ENCODE measurements at places on chromosomes 5 and 9.

GRCh38 chr5:149452007-149452664 lies 73.0 kb upstream of the IL17B start:
- DNase-seq: no peak

GRCh38 chr9:126475933-126476555 lies 137.7 kb upstream of the LMX1B start:
- DNase-seq: no peak

DNA sequence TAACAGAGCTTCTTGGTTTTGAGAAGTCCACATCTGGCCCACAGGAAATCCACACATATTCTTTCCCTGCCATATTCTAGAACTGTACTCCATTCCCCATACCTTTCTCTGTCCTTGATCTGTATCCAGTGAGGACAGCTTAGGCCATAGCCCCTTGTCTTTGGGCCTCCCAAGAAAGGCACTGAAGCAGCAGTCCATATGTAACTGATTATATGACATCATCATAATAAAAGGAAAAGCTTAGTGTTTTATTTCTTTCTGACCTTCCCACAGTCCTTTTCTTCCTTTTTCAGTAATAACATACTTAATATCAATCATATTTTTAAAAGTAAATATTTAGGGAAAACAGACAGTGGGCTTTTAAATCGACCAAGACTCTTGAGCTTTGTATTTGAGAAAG lies 222.0 kb downstream of the EDIL3 start:
- DNase-seq: no peak

GRCh38 chr5:143110591-143110990 lies 292.9 kb downstream of the NR3C1 start:
- no peak for DNase-seq

DNA sequence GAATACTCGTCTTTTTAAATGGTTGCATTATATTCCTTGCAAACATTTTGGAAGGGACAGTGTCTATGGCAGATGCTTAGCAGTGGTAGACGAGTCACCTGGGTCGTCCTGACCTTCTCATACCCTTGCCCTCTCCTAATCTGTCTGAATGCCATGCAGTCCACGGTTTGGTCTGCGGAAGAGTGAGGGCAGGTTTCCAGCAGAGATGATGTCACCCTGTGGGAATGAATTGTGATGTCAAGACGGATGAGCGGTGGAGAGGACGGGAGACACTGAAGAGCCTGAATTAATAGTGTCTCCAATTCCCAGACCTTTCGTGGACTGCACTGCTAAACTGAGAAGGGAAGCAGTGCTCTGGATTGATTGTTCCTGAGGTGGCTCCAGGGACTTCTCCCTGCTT lies 329.0 kb upstream of the PANK3 start:
- no peak for DNase-seq

DNA sequence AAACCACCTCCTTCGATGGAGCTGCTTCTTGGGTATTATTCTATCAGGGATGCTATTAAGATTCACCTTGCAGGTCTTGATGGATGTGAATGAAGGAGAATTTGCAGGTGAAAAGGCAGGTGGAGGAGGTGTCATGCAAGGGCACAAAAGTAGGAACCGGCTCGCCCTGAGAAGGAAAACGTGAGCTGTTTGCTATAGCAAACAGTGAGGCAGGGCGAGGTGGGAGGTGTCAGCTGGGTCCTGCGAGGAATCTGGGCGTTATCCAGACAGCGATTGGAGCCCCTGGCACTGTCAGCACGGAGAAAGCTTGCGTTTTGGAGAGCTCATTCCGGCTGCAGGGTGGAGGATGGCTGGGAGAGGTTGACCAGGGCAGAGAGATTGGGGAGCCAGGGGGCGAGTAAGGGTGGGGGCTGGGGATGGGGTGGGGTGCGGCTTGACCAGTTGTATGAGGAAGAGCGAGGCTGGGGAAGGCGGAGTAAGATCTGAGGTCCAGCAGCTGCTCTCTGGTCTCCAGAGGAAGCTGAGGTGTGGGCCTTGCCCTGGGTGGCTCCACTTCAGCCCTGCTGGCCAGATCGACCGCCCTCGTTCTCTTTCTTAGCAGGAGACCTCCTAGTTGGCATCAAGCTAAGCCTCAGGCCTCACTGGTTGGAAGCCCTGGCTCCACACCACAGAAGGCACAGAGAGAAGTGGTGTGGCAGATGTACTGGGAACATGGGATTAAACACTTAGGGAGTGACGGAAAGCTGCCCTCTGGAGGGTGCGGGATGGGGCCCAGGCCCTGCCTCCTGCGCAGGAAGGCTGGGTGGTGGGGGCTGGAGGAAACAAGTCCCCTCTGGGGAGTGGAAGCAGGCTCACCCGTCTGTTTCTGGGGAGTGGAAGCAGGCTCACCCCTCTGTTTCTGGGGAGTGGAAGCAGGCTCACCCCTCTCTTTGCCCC lies 54.7 kb upstream of the NEURL1B start:
- no peak for DNase-seq

GRCh38 chr5:72224946-72225463 lies 95.0 kb downstream of the MRPS27 start:
- DNase-seq: no peak

DNA sequence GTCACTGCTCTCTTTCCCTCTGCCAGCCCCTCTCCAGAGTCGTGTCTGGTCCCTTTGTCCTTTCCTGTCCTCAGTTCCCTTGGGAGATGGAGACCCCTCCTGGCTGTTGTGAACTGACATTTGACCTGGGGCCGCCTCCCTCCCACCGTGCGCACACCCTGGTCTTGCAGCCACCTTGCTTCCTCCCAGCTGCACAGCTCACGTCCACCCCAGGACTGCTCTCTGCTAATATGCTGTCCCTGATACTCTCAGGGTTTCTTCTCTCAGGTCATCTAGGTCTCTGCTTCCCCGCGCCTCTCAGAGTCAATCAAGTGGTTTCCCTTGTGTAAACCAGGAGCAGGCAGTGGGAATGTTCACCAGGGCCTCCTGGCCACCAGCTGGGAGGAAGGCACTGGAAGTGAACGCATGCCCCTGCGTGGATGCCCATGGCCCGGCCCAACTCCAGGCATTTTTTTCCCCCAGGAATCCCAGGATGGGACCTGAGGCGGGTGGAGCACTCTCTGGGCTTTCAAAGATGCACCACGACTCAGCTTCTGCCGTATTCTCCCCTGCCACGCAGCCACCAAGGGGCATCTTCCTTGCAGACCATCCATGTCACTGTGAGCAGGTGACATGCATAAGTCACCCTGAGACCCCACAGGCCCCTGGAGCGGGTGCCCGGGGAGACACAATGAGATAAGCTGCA lies 142.4 kb downstream of the OLFM1 start:
- no peak for DNase-seq

- no peak for DNase-seq
These were observed 59.1 kb downstream of the BOD1 start for GRCh38 chr5:173557123-173557903.

- no peak for DNase-seq
These were observed 61.0 kb upstream of the SMIM23 start for GRCh38 chr5:171724468-171725204.

- DNase-seq: no peak
These were observed 7.1 kb downstream of the FNIP1 start for GRCh38 chr5:131789765-131790164.

DNA sequence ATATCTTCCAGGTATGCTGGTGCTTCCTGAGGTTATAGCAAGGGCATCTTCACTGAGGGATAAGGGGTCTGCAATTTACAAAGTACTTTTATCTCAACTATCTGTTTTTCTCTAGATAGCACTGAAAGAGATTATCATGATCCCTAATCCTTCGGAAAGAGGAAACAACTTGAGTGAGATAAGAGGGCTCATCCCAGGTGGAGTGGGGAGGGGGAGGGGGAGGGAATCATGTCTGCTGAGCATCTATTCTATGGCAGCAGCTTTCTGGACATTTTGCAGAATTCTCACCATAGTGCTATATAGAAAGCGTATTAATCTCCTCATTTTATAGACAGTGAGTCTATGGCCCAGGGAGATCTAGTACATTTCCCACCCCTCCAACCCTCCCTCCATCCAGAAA lies 5.9 kb downstream of the TNFSF15 start:
- DNase-seq: no peak

- DNase-seq: no peak
These were observed 94.1 kb downstream of the SUSD1 start for GRCh38 chr9:112080831-112081542.

DNA sequence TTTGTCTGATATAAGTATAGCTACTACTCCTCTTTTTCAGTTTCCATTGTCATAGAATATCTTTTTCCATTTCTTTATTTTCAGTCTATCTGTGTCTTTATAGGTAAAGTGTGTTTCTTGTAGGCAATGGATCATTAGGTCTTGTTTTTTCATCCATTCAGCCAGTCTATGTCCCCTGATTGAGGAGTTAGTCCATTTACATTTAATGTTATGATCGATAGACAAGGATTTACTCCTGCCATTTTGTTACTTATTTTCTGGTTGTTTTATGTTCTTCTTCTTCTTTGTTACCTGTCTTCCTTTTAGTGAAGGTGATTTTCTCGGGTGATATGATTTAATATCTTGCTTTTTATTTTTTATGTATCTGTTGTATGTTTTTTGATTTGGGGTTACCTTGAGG lies 169.0 kb downstream of the BARX1 start:
- DNase-seq: no peak

DNA sequence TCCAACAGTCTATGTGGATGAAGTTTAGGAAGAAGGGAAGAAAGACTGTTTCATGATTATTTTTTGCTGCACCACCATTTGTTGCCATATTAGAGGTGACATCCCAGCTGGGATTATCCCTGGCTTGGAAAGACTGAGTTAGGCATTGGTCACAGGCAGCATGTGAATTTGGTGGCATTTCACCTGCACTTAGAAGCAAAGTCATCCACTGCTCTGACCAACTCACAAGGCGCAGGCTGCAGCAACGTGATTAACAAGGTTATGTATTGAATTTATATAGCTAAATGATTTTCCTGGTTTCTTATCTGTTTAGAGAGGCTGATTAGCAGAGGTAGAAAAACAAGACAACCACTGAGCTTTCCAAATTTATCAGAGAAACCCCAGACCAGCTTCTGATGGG lies 2.7 kb downstream of the FYB1 start:
- DNase-seq: no peak

DNA sequence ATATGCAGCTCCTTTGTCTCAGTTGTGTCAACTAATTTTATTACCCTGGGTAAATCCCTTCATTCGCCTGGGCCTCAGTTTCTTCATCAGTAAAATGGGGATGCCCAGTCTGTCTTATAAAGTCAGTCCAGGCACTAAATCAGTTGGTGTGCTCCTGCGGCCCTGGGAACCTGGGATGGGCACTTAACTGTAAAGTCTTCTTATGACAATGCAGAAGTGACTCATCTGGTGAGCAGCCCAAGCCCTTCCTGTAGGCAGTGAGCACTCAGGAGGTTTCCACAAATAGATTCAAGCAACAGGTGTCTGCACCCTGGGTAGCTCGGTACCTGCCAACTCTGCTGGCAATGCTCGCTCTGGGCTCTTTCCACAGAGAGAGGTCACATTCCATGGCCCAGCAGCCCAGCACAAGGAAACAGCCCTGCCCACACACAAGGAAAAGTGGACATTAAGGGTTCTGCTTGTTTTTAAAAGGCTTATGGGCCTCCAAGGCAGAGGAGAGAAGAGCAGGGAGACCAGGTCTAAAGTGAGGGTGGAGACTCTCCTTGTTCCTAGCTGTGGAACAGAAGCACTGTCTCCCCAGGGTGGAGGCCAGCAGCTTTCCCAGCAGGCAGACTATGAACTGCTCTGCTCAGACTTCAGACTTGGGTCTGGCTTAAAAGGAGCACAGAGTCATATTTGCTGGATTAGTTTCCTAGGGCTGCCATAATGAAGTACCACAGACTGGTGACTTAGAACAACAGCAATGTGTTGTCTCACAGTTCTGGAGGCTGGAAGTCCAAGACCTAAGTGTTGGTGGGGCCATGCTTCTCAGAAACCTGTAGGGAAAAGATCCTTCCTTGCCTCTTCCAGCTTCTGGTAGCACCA lies 89.7 kb upstream of the ADRA1B start:
- DNase-seq: no peak

GRCh38 chr9:127083138-127083980 lies 39.1 kb downstream of the ANGPTL2 start:
- no peak for DNase-seq

- DNase-seq: no peak
These were observed 45.9 kb downstream of the BOD1 start for GRCh38 chr5:173570321-173571090.

GRCh38 chr9:114423181-114423580 lies 35.4 kb upstream of the AKNA start:
- DNase-seq: no peak

DNA sequence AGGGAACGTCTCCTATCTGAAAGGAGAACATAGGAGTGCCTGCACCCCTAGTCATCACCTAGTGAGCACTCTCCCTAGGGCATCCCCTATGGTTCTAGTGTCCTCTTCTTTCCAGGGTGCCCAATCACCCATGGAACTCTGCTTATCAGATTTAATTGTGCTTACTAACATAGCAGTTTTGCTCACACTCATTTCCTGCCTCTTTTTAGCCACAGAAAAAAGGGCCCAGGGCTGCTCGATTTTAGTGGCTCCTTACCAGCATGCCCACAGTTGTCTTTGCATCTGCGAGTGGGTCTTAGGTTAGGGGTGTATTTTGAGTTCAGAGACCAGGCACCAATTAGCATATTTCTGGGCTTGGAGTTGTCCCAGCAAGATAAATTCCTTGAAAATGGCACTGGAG lies 1110.2 kb downstream of the TAF11L14 start:
- no peak for DNase-seq

DNA sequence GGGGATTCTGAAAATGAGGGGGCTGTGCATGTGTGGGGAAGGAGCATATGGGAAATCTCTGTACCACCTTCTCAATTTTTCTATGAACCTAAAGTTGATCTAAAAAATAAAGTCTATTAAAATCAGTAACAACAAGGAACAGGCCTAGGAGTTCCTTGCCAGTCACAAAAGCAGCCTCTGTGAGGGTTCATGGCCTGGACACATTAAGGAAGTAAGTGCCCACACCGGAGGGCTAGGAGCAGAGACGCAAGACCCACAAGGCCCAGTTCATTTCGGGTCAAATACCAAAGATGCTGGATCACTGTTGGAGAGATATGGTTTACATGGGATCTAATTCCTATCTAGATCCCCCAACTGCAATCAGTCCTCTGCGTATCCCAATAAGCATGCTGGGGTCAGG lies 88.4 kb downstream of the SEMA4D start:
- no peak for DNase-seq

GRCh38 chr9:112331674-112331952 lies 1.8 kb downstream of the PTBP3 start:
- DNase-seq: no peak

DNA sequence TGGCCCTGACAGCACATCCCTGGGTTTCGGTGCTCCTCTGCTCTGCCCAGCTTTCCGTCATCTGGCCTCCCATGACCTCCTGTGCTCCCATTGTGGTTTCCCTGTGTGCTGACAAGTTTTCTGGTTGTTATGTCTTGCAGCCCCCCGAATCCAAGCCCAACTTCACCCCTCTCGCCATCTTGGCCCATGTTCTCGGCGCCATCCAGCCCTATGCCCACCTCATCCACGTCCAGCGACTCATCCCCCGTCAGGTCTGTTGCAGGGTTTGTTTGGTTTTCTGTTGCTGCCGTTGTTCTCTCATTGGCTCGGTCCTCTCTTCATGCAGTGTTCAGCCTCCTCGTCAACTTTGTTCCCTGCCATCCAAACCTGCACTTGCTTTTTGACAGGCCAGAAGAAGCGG lies 196.4 kb downstream of the NR3C1 start:
- DNase-seq: no peak

GRCh38 chr5:54651482-54652076 lies 134.0 kb downstream of the SNX18 start:
- DNase-seq: no peak
